ENCODE measurements at places on chromosomes 12 and 14.

DNA sequence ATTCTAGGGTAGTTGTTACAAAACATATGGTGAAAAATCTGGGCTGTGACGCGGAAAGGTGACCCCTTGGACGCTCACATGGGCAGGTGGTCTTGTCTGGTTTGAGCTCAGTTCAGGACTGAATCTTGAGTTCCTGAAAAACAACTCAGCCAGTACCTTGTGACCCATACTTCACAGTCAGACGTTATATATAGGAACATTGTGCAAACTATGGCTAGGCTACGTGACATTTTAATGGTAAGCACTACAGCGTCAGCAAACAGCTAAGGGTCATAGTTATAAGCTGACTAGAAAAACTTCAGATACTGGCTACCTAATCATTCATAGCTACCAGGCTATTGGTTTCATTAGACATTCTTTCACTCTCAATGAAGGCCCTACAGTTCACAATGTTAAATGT is 14.8 kb upstream of the EDDM3A start:
- DNase-seq, result no peak

DNA sequence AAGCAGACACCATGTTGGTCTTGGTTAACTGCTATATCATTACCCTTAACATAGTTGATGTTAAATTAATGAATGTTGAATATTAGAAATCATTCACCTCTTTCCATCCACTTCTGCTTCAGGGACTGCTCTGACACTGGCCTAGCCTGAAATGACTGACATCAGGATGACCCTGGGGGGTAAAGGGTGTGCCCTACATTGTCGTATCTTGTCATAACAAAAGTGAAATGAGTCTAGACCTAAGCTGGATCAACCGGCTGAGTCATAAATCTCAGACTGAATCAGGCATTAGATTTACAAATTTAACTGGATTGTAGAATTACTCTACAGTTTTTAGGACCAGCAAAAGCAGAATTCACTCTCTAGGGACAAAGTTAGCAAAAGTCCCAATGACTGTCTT is 35.3 kb downstream of the KICS2 start:
- DNase-seq, result no peak

DNA sequence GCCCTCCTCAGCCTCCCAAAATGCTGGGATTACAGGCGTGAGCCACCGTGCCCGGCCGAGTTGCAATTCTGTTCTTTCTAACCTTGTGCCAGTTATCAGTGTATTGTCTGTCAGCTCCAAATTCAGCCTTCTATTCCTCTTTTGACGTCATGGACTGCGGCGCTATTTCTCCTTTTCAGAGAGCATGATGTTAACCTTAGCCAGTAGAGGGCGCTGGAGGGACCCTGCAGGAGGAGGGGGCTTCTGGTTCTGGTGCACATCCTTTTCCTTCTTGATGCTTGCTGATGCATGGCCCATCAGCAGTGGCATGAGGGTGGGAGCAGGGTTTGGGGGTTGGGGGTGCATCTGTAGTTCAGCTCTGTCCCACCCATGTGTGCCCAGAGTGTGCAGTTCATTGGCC is 179.3 kb upstream of the RMST start:
- DNase-seq, result no peak

DNA sequence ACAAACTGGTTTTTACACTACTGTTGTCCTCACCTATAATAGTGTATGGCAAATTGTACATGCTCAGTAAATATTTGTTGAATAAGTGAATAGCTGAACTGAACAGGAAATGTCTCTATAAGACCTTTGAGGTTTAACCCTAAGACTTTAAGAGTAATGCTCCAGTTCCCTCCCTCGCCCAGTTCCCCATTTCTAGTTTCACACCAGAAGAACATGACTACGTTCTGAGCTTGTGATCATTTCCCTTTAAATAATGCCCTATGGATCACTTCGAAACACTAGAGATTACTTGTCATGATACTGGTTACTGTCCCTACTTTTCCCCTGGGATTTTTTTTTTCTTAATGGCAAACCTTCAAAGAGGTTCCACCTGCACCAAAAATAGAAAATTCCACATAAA is 69.3 kb downstream of the PRKD1 start:
- DNase-seq, result no peak

- DNase-seq, result no peak
Measured at GRCh38 chr14:85576218-85576617, 46.3 kb downstream of the FLRT2 start.

- no peak for DNase-seq
Measured at GRCh38 chr14:23121361-23121771, 2.3 kb upstream of the CEBPE start.

GRCh38 chr12:12003609-12004008 is 67.1 kb upstream of the BCL2L14 start:
- DNase-seq, result no peak
